CD8-positive, alpha-beta memory T cell (primary cell): ENCODE measurements at places on chromosomes 7 and 10. TPM values are rescaled to one million over a fixed set of nuclear protein-coding genes. Genes with fewer than 3 reads are reported as not detected.

GRCh38 chr7:34842782-34843181 is 184.8 kb downstream of the NPSR1 start:
- H3K4me3 ChIP-seq = no peak overlapping the region
- no peak overlapping the region for H3K27ac ChIP-seq
- no peaks in the 10 kb centered on the region for H3K4me1 ChIP-seq
- H3K27me3 ChIP-seq = no peaks in the 10 kb centered on the region
- DNase-seq = no peak

DNA sequence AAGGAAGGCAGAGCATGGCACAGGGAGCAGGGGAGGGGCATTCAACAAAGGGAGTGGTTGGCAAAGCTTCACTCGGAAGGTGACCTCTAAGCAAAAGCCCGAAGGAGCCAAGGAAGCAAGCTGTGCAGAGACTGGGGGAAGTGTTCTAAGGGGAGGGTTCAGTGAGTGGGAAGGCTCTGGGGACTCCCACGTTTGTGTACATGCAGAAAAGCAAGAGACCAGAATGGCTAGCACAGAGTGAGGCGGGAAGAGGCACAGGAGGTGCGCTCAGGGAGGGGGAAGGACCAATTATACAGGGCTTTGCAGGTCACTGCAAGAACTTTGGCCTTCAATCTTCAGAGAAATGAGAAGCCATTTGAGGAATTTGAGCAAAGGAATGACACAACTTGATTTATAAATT is 7.4 kb downstream of the ARHGAP21 start:
- no peaks in the 10 kb centered on the region for H3K4me1 ChIP-seq
- H3K27ac ChIP-seq = no peak overlapping the region
- no peaks in the 10 kb centered on the region for H3K27me3 ChIP-seq
- H3K36me3 ChIP-seq = no peaks in the 10 kb centered on the region
- no peak for DNase-seq

DNA sequence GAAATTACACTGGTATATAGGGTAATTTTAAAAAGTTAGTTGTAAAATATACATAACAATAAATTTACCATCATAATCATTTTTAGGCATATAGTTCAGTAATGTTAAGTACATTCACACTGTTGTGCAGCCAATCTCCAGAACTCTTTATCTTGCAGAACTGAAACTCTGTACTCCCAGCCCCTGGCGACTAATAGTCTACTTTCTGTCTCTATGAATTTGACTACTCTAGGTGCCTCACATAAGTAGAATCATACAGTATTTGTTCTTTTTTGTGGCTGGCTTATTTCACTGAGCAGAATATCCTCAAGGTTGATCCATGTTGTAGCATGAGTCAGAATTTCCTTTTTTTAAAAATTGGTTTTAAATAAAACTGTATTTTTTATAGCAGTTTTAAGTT is 41.4 kb downstream of the NRF1 start:
- no peak overlapping the region for H3K27ac ChIP-seq
- peaks cover 7% of the 10 kb centered on the region for H3K4me1 ChIP-seq
- H3K36me3 ChIP-seq = peaks cover 10% of the 10 kb centered on the region
- H3K4me3 ChIP-seq = no peak overlapping the region
- DNase-seq = no peak
- no peaks in the 10 kb centered on the region for H3K27me3 ChIP-seq

GRCh38 chr7:138564365-138564764 is 104.3 kb downstream of the TRIM24 start:
- H3K27ac ChIP-seq = no peak overlapping the region
- no peaks in the 10 kb centered on the region for H3K27me3 ChIP-seq
- H3K4me1 ChIP-seq = no peaks in the 10 kb centered on the region
- H3K4me3 ChIP-seq = no peak overlapping the region
- DNase-seq = no peak
- H3K36me3 ChIP-seq = peaks cover 35% of the 10 kb centered on the region

GRCh38 chr10:32413513-32413912 is 32.4 kb upstream of the CCDC7 start:
- no peaks in the 10 kb centered on the region for H3K27me3 ChIP-seq
- no peaks in the 10 kb centered on the region for H3K36me3 ChIP-seq
- no peak for DNase-seq
- no peak overlapping the region for H3K4me3 ChIP-seq

AKR1D1 gene
- not detected for total RNA-seq

DNA sequence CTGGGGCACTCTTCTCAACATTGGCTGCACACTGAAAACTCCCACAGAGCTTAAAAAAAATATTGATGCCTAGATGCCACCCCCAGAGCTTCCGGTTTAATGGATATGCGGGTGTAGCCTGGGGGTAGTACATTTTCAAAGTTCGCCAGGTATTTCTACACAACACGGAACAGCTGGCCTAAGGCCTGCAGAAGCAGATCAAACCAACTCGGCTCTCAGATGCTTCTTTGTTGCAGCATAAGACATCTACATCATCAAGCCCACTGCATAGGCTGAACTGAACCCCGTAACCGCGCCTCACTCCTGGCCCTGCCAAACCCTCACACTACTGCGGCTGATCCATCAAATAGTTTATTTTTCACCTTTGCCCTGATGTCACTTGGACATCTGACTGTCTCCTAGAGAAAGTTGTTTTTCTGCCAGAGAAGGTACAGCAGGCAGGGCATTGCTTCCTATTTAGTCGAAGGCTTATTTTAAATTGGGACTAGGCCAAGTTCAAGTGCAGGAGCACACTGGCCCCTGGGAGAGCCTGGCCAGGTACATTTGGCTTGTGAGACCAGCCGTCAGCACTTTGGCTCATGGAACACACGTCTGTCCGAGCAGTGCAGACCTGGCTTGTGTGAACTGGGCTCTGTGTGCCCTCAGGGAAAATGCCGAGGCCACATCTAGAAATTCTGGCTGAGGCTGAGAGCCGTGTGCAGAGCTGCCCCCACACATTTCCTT is 113.3 kb downstream of the TACC2 start:
- no peak overlapping the region for H3K4me3 ChIP-seq
- no peak overlapping the region for H3K27ac ChIP-seq
- H3K36me3 ChIP-seq = no peaks in the 10 kb centered on the region
- no peaks in the 10 kb centered on the region for H3K27me3 ChIP-seq
- H3K4me1 ChIP-seq = no peaks in the 10 kb centered on the region
- DNase-seq = no peak

GRCh38 chr10:110616493-110617033 is 27.6 kb upstream of the RBM20 start:
- no peak overlapping the region for H3K27ac ChIP-seq
- H3K4me3 ChIP-seq = no peak overlapping the region
- H3K27me3 ChIP-seq = no peaks in the 10 kb centered on the region
- H3K4me1 ChIP-seq = peaks cover 8% of the 10 kb centered on the region
- no peak for DNase-seq

GRCh38 chr10:44981172-44982113 is 2.8 kb upstream of the DEPP1 start:
- no peak overlapping the region for H3K4me3 ChIP-seq
- no peaks in the 10 kb centered on the region for H3K4me1 ChIP-seq

KCNIP2 gene
- 0.96 TPM for total RNA-seq

PRKAR2B gene
- 1.1 TPM for total RNA-seq

GRCh38 chr7:83466187-83466923 is 182.6 kb downstream of the SEMA3E start:
- no peaks in the 10 kb centered on the region for H3K36me3 ChIP-seq
- no peak for DNase-seq
- H3K27me3 ChIP-seq = no peaks in the 10 kb centered on the region
- no peak overlapping the region for H3K27ac ChIP-seq

GRCh38 chr7:75738604-75738974 is at the start of gene HIP1:
Gene HIP1 (minus strand): TSS chr7:75738941. CDS start chr7:75738920, 21 bp downstream.
- H3K4me1 ChIP-seq = peaks cover 9% of the 10 kb centered on the region
- peak within 1 kb of the TSS; percentile 89 for H3K4me3 ChIP-seq
- no peaks in the 10 kb centered on the region for H3K36me3 ChIP-seq
- DNase-seq = no peak

DNA sequence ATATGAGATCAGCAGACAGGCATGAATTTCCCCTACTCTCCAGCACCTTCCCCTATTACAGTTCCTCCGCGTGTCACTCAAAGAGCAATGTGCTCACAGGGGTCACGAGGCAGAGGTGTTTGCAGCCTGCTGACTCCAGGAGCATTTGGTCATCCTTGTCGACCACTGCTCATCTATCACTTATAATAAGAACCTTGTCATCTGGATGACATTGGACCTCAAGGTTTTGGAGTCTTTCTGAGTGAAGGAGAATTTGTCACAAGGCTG is 32.9 kb upstream of the PLPP4 start:
- no peak overlapping the region for H3K4me3 ChIP-seq
- no peaks in the 10 kb centered on the region for H3K27me3 ChIP-seq
- H3K4me1 ChIP-seq = no peaks in the 10 kb centered on the region

DNA sequence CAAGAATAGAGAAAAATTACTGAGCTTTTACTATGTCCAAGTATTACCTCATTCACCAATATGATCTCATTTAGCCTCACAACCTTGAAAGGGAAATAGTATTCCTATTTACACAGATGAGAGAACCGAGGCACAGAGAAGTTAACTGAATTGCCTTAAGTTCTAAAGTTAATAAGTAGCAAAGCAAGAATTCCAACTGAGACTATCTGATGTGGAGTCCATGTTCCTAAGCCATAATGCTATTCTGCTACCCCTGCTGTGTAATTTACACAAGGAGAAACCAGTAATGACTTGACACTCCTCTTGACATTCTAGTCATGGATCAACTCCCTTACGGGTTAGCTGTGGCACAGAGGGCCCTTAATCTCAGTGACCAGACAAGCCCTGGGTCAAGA is 60.7 kb downstream of the ABCB4 start:
- no peak for DNase-seq
- no peaks in the 10 kb centered on the region for H3K27me3 ChIP-seq
- H3K27ac ChIP-seq = no peak overlapping the region
